ENCODE measurements at places on chromosomes 7 and 10.

DNA sequence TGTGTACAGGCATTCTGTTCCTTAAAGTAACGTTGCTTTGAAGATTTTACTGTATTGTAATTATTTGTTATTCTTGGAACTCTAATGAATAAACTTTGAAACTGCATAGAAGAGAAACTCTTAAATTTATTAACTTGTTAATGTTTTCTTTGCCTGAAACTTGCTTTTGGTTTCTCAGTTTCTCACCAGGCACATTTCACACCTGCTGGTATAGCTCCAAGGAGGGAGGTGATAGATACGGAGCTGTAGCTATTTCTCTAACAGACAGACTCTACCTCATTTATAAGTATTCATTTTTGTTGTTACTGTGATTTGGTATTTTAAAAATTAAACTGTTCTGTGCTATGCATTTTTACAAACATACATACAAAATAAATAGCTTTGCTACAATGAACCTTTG lies 32.7 kb downstream of the R3HCC1L start:
- no peak for DNase-seq

DNA sequence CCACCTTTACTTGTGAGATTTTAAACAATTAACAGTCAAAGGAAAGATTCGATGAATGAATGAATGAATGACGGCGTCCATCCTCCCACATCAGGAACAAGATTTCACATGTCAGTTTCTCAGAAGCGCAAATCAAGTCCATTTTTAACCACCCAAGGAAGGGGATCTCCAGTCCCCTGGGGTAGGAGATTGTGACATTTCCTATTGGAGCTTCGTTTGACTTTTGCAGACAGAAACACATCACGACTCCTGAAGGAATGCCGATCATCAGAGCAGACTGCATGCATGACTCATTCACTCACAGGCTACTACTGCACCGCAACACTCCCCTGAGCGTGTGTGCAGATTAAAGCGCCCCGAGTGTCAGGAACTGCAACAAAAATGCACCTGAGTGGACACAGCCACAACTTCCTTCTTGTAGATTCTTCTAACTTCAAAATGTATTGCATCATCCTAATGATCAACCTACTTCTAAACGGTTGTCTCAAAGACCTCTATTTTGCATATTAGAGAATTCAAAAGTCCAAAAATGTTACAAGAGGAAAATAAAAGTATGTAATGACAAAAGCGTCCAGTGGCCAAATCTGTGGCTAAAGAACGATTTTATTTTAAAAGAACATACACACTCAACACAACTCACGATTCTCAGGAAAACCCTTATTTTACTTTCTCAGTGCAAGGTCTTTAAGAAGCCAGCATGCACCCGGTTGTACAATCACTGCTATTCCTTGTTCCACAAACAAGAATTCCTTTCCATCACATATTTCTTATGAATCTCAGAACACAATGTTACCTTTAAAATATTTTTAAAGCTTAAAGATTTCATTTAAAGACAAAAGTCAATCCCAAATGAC lies 172.6 kb downstream of the FAM107B start:
- no peak for DNase-seq

GRCh38 chr7:73742753-73743641 lies 4.4 kb upstream of the ABHD11 start:
- no peak for DNase-seq

DNA sequence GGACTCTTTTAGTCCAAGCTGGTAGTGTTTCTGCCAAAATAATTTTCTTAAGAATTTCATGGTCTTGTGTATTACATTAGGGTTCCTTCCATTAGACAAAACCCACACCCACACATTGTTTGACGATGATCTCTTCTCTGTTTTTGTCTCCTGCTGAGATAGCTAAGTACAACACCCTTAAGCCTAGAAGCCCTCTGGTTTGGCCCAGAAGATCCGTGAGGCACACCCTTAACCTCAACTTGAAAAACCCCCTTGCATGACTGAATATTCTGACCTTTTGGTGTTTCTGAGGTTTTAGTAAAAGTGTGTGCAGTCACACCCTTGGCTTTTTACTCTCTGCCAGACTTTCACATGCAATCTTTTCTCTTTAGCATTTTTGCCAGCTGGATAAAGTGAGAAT lies 29.3 kb upstream of the ERCC6 start:
- no peak for DNase-seq

DNA sequence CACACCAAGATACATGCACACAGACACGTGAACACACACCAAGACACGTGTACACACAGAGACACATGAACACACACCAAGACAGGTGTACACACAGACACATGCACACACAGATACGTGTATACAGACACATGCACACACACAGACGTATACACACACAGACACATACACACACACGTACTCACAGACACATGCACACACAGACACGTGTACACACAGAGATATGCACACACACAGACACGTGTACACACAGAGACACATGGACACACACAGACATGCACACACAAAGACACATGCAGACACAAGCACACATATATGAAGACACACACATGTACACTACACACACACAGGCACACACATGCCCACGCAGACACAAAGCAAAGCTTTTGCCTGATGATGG lies 134.6 kb downstream of the TCERG1L start:
- no peak for DNase-seq

DNA sequence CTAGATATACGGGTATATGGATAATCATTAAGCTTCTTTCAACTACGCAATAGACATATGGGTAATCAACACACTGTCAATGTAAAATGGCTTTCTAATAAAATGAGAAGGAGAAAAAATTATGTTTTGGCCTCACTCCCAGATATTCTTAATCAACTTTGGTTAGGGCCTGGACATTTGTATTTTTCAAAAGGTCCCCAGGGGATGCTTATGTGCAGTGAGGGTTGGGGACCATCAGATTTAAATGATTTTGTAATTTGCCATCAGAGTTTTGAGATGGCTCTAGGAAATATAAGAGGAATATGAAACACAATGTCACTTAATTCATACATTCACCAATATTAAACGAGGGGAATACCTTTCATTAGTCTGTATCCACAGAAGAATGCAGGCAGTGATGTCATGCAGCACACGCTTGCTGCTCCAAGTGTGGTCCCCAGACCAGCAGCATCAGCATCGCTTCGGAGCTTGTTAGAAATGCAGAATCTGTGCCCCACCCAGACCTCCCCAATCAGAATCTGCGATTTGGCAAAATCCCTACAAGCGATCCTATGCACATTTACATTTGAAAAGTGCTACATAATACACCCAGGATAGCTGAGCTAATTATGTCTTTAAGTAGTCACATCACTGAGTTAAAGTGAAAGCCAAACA lies 75.1 kb downstream of the INHBA start:
- DNase-seq, result no peak

- no peak for DNase-seq
Measured at GRCh38 chr7:49623943-49624342, 149.5 kb upstream of the VWC2 start.

DNA sequence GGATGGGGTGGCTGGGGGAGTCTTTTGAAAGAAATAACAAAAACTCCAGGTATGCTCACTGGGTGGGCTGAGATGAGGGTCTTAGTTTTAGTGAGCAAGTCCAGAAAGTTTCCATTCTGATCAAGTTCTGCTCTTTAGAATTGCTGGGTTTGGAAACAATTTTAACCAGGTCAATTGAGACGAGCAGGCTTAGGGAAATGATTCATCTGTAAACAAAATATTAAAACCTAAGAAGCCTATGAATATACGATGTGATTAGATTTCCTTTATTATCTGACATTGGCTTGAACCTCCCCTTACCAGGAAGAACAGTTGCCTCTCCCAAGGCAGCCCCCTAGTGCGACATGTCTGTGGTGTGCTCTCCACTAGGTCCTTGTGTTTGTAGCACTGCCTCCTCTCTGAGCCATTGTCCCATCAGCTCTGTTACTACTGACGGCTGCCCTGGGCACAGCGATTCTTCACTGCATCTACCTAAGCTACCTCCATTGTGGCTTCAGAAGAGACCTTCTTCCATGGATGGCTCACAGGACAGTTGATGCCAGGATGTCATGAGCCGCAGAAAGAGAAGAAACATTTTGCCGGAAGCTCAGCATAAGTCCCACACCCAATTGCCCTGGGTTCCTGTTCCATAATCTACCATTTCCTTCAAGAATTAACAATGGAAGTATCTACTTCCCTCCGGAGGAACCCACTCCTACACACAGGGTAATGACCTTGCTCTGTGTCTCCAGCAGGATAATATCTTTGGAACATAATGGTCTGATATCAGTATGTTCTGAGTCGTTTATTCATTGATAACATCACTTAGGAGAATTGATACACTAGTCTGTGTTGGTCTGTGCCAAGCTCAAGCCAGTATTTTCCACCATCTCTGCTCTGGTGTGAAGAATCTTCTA lies 95.1 kb upstream of the ITGB1 start:
- no peak for DNase-seq

DNA sequence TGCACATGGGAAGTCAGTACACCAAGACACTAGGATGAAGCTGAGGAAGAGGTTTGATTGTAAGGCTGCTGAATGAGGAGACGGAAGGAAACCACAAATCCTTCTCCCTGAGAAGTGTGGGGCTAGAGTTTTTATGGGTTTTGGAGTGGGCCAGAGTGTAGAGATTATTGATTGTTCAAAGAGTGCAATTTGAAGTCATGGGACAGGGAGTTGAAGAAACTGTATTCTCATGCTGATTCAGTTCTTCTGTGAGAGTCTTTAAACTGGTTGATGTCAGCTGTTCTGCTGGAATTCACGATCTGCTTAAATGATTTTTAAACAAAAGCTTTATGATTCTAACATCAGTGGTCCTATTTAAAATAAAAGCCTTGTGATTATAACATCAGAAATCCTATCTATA lies 91.2 kb downstream of the CSTF2T start:
- no peak for DNase-seq

DNA sequence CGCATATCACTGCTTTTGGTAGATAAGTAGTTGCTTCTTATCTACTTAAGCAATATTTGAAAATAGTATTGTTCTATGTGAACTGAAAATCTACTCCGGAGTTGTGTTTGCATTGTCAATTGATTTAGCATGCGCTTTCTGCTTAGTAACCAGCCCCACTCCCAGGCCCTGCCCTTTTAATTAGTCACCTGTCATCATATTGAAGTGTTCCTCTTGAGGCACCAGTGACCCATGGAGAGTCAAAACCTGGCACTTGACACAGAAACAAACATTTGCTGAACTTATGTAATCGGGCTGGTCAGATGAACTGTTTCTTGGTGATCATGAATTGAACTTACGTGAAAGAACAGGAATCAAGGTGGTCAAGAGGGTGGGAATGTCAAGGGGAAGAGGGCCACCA lies 27.8 kb upstream of the CDHR3 start:
- DNase-seq, result no peak
